ENCODE measurements at places on chromosomes 6 and 20.

DNA sequence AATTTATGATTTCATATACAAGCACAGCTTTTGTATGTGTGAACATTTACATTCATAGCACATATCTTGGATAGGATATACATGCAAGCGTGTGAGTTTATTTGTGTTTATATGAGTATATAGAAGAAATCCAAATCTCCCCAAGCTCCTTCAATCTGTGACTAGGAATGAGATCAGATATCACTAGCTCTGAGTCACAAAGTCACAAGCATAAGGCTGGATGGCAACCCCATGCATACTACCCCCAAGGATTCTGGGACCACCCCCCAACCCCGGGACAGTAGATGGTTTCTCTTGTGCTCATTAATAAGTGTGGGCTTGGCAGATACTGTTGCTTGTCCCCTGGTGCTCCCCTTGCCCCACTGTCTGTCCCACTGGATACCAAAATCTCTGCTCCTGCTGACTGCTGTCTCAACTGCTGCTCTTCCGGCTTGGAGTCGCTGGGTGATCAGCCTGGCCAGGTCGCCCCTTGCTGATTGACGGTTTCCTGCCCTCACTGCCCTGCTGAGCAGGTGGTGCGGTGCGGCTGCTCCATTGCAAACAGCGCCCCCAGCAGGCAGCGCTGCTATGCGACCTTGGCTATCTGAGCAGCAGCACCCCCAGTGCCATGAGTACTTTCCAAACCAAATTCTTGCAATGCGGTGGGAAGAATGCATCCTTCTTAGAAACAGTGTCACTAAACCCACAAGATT lies 279.4 kb downstream of the CD83 start:
- peak; percentile 29 for DNase-seq

DNA sequence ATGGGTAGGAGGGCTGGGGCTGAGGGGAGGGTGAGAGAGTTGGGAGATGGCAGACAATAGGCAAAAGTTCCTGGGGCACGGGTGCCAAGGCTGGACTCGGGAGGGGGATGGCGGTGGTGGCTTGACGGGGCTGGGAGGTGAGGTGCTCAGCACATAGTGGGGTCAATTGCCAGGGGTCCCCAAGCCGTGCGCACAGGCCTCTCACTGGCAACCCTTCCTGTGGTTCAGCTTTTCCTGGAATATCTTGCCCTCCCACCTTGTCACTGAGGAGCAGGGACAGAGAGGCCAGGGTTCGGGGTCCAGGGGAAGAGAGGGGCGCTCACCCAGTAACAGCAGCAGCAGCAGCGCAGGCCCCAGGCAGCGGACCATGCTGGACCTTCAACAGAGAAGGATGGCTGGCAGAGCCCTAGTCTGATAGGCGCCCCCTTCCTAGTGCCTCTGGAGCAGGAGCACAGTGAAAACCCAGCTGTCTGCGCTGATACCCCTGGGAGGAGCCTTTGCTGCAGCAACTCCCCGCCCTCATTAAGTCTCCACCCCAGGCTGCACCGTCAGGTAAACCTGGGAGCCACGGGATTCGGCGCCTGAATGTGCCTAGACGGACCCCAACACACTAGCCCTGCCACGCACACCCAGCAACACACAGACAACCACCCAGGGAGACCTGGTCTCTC lies at the start of gene GFRA4:
TSS of gene GFRA4 (minus strand) at position 369 of the 671 bp plus-strand sequence. CDS start at position 369, 0 bp downstream.
- DNase-seq, result no peak

DNA sequence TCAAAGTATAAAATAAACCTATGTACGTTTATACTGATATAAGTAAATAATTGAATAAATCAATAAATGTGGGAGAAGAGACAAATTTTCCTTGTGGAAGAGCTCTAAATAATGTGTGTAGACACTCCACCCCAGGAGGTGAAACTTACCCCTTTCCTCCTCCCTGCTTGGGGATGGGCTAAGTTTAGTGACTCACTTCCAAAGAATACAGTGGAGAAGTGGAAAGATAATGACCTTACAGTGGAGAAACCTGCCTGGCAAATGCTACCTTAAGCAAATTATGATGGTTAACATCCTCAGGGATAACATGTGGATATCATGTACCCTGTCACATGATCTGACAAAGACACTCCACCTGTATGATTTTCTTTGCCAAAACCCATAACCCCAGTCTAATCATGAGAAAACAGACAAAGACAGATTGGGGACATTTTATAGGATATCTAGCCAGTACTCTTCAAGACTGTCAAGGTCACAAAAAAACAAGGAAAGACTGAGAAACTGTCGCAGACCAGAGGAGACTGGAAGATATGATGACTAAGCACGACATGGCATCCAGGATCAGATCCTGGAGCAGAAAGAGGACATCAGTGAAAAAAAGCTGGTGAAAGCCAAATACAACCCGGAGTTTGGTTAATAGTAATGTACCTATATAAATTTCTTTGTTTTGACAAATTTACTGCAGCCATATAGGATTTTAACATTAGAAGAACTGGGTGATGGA lies 195.5 kb upstream of the PRDM1 start:
- peak; percentile 30 for DNase-seq

GRCh38 chr6:160791981-160792418 lies 90.0 kb downstream of the PLG start:
- DNase-seq, result no peak

DNA sequence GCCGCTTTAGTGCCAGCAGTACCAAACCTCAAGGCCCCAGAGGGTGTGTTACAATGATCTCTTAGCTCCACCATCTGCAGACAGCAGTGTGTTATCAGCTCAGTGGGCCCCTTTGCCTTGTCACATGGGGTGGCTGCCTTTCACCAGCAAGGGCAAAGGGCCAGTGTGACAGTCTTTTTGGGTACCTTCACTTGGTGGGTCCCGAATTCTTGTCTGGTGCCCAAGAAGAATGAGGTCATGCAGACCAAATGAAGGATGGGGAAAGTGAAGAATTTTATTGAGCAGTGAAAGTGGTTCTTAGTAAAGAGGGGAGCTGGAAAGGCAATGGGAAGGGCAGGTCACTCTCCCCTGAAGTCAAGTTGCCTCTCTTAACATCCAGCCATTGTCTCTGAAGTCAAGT lies 2.9 kb upstream of the SMIM28 start:
- no peak for DNase-seq

DNA sequence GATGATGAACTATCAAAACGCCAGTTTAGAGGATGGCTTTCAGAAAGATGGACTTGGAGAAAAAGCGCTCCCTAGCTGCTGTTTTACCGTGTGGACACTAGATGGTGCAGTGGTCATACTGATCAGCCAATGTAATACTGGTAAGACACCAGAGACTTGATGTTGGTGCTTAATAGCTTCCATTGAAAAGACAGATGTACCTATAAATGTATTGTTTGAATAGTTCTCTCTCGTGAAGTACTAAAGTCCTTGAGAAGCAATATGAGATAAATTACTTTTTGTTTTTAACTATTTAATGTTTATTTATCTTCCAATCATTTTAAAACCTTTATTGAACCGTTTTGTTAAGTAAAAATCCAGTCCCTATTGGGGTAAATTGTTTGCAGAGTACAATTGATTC lies 63.9 kb upstream of the FUCA2 start:
- DNase-seq, result peak; percentile 73

- DNase-seq, result no peak
Observed at GRCh38 chr6:14727494-14728395, 518.1 kb upstream of the JARID2 start.

DNA sequence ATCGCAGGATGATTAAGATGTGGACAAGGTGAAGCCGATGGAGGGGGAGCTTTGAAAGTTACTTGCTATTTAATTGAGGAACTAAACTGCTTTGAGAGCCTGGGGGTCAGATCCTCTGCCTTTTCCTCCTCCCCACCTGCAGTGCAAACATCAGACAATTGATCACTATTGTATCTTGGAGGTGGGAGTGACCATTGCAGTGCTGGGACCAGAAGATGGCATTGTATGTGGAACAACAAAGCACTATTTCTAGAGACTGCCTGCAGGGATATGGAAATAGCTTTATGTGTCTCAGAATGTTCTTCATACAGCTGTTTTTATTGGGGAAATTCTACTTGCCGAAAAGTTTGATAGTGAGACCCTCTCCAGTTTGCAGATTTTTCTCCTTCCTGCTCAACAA lies 4.2 kb downstream of the MOG start:
- DNase-seq, result no peak
